Upper lobe of right lung (tissue), 1 donor: ENCODE measurements at places on chromosomes 3 and 15.

DNA sequence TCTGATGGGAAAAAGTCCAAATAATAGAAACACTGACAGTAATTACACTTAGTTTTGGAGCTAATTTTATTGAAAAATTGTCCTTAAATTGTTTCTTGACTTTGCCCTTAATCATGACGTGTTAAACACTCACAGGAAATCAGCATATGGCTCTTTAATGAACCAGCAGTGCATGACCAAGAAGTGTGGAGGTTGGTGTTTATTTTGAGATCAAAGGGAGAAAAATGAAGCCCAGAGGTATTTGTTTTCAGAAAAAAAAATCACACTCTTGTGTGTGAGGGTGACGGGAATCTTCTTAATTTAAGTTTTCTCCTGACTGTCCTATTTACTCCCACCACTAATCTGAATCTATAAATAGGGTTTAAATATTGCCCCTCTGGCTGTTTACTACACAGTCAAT lies 28.8 kb upstream of the SYNM start:
- DNase-seq: no peak

GRCh38 chr3:172680684-172681083 lies 30.2 kb downstream of the NCEH1 start:
- DNase-seq: no peak

- DNase-seq: no peak
Measured at GRCh38 chr3:50961386-50961785, 286.7 kb downstream of the DOCK3 start.

DNA sequence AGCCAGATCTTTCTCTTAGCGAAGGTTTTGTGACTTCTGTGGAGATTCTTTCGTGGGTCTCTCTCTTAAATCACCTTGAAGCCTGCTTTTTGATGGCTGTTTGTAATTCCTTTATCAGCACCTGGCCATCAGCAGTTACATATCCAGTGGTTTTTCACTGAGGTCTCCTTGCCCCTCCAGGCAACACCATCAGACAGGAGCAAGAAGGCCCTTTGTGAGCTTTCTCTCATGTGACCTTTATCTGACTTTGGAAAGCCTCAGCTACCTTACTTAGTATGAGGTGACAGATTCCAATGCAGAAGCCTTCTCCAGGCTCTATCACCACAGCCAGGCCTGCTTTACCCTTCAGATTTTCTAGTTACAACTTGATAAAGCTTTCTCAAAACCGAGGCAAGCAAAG lies 30.0 kb upstream of the P3H2 start:
- no peak for DNase-seq

GRCh38 chr3:71299160-71299559 lies 284.4 kb downstream of the FOXP1 start:
- no peak for DNase-seq

GRCh38 chr15:86915811-86916331 lies 836.2 kb downstream of the AGBL1 start:
- DNase-seq: no peak

GRCh38 chr3:183330881-183331280 lies 77.8 kb downstream of the B3GNT5 start:
- no peak for DNase-seq

- peak; percentile 72 for DNase-seq
Measured at GRCh38 chr15:66707310-66708082, 5.5 kb downstream of the SMAD6 start.

DNA sequence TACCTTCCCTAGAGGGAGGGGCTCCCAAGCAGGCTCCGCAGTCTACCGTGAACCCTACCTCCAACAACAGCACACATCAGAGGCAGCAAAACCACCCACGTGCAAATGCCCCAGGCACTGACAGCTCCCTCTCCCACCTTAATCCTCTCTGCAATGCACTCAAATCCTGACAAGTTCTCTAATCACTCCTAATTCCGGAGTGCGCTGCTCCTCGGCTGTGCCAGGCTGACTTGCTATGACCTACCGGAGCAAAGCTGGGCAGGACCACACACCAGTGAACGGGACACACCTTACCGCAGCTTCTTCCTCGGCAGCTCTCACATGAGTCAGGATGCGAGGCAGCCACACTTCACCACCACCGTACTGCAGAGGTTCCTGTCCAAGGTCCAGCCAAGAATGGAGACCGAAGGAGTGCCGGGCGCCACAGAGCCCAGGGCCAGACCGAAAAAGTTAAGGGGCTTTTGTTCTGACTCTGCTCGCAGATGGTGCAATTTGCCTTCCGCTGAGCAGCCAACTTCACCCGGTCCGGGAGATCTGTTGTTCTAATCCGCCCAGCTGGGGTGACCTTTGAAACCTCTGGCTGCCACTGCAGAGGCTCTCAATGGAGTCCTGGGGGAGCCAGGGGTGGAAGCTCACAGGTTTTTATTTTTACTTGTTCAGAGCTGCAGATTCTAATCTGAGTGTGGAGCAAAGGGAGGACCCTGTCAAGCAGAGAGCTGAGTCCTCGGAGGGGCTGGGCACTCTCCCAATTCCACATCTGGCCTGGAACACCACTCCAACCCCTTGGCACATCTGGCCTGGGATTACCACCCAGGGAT lies 84.4 kb downstream of the MYLK start:
- no peak for DNase-seq

DNA sequence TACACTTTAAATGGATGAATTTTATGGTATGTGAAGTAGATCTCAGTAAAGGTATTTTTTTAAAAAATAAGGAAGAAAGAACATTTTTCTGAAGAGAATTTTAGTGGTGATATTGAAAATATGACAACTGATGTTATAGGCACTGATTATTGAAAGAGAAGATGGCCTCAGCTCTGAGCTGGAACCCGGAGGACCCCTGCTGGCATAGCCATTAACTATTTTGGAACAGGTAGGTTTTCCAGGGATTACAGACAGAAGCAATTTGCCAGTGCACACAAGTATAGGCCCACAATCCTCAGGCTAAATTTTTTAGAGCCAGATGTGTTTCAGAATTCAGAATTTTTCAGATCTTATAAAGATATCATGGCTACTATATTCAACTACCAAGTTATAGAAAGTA lies 315.9 kb upstream of the GPR149 start:
- DNase-seq: no peak

DNA sequence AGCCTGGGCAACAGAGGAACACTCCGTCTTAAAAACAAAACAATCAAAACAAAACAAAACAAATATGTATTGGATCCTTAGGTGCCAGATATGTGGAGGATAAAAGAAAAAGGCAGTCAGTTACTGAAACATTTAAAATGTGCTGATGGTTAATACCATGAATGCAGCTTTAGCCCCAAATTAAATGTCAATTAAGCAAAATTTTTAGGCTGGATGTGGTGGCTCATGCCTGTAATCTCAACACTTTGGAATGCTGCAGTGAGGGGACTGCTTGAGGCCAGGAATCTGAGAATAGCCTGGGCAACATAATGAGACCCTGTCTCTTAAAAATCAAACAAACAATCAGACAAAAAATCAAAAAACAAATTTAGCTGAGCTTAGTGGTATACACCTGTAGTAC lies 8.5 kb upstream of the CHMP2B start:
- no peak for DNase-seq

DNA sequence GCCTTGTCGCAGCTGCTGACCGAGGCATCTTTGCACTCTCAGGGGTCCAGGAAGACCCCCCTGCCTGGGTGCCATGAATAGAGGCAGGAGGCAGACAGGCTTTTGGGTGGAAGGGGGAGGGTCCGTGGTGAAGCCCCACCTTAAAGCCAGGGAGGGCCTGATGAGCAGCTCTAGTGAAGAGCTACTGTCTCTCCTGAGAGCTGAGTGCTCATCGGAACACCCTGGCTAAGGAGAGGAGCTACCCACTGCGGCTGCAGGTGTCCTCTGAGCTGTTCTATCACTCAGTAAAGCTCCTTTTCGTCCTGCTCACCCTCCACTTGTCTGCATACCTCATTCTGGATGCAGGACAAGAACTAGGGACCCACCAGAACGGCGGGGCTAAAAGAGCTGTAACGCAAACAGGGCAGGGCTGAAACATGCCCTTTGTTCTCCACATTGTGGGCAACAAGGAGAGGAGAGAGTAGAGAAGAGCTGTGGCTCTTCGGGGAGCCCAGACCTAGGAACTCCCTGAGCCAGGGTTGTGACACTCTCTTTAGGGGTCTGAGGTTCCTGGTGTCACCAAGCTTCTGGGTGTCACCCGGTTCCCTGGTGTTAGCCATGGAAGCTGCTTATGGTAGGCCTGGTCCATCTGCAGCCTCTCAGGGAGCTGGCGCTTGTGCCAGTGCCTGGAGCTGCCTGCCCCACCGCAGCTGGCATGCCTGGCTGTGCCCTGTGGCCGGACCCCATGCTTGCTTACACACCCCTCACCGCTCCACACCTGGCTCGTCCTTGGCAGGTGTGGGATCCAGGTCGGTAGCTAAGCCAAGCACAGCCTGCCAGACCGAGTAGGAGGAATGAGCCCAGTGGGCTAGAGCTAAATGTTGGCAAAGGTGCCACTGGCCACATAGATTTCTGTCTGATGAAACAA lies 26.2 kb upstream of the TFG start:
- no peak for DNase-seq
